AG04450 (cell line): ENCODE measurements at places on chromosomes 3 and 15.

DNA sequence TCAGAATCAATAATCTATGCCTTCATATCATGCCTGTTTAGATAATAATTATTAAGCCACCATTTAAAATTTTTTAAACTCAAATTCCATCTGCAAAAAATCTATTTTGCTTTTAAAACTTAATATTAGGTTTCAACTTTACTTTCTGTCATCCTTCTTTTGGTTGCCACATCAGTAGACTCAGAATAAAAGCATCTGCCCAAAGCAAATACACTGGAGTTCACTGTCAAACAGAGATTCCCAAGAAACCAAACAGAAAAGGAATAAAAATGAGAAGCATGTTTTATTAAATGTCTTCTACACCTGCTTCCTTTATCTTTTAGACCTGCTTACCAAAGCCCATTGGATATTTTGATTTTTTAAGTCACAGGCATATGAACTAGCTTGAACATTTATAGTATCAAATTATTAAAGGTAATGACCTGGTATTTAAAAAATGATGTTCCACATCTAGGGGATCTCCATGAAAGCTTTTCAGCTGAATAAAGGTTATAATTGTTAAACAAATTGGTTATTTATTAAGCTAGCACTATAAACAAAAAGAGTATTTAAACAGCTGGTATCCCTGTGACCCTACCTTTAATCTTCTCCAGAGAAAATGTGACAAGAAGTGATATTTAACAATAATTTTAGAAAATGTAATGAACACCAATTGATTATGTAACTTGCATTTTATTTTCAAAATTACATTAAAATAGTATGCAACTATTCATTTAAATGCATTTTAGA lies 62.5 kb downstream of the ALCAM start:
- DNase-seq = no peak

DNA sequence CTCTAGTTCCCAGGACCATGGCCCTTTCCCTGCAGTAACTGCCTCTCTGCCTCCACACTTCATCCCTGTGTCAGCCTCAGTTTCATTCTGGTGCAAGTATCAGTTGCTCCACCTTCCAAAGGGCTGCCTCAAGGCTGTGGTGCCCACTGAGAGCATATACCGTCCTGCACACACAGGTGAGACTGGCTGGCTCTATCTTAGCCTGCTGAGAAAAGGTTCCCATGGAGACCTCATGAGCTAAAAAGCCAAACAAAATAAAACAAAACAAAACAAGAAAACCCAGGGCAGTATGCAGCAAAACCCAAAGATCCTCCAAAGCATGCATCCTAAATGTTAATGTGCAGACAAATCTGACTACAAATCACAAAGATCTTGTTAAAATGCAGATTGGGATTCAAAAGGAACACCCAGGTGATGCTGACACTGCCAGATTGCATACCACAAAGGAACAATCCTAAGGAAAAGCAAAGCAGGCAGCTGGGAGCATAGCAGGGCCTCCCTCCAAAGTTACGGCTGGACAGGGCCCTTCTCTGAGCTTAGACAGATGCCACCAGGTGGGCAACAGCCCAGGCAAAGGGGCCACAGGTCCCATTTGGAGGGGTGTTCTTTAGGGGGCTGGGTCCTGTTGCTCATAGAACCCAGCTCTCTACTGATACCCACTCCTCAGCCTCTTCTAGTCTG lies 76.3 kb upstream of the SLCO2A1 start:
- DNase-seq = no peak

DNA sequence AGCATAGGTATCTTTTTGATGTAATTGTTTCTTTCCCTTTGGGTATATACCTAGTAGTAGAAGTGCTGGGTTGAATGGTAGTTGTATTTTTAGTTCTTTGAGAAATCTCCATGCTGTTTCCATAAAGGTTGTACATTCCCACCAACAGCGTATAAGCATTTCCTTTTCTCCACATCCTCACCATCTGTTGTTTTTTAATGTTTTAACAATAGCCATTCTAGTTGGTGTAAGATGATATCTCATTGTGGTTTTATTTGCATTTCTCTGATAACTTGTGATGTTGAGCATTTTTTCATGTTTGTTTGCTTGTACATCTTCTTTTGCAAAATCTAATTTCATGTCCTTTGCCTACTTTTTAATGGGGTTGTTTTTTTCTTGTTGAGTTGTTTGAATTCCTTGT lies 80.0 kb upstream of the TMC3 start:
- no peak for DNase-seq

GRCh38 chr15:85318732-85319076 lies 61.7 kb upstream of the AKAP13 start:
- no peak for DNase-seq
